ENCODE measurements at places on chromosomes 1 and 21.

DNA sequence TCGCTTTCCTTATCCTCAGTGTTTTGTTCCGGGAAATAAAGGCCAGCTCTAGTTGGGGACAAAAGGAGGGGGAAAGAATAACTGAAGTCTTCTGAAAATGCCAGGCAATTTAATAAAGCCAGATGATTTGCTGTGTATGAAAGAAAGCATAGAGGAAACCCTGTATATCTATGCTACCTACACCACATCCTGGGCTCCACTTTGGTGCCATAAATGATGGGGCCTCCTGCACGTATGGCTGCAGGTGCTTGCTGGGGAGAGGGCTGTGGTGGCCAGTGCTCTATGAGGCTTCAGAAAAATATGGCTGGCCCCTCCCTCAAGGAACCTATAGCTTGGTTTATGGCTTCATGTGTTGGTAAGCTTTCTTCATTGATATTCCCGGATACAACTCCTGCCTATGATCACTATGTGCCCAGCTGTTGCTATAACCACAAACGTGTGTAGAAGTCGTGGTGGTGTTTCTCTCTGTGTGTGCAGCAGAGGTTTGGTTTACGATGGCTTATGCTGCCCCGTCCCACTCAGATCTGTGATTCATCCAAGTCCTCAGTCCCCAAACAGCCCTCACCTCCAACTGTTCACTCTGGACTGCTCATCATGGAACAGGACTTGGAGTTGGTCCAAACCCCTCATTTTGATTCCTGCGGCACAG, 59.5 kb downstream of the BACE2 start:
- no peak for DNase-seq

- no peak for DNase-seq
These were observed 42.9 kb downstream of the USP25 start for GRCh38 chr21:15772654-15773053.

GRCh38 chr1:39017266-39017665, 8.9 kb upstream of the NDUFS5 start:
- DNase-seq = no peak

DNA sequence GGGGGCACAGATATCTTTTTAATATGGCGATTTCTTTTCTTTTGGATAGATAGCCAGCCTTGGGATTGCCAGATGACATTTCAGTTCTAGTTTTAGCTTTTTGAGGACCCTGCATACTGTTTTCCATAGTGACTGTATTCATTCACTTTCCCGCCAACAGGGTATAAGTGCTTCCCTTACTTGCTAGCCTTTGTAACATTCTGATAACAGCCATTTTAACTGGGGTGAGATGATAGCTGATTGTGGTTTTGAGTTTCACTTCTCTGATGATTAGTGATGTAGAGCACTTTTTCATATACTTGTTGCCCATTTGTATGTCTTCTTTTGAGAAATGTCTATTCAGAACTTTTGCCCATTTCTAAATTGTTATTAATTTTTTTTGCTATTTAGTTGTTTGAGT, 151.9 kb downstream of the NTPCR start:
- no peak for DNase-seq

- no peak for DNase-seq
These were observed 40.9 kb downstream of the SMYD2 start for GRCh38 chr1:214321705-214322453.

DNA sequence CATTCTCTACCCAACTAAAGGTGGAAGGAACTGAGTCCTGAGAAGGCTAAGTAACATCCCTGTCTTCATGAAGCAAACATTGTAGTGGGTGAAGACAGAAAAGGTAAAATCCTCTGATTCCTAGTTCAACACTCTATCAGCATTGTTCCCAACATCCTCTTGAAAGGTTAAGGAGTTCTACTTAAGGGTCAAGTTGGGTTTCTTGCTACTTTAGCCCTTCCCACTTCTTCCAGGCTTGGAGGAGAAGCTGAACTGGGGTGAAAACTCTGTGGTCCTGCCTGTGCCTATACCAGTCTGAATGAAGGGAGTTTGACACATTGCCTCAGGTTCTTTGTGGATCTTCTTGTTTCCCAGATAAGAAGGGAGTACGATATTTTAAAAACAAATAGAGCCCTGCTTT, 54.1 kb downstream of the ATP2B4 start:
- DNase-seq = no peak

GRCh38 chr1:232951180-232951579, 769 bp downstream of the NTPCR start:
- DNase-seq = no peak

- DNase-seq = no peak
These were observed 538.3 kb upstream of the PKN2 start for GRCh38 chr1:88145752-88146151.

DNA sequence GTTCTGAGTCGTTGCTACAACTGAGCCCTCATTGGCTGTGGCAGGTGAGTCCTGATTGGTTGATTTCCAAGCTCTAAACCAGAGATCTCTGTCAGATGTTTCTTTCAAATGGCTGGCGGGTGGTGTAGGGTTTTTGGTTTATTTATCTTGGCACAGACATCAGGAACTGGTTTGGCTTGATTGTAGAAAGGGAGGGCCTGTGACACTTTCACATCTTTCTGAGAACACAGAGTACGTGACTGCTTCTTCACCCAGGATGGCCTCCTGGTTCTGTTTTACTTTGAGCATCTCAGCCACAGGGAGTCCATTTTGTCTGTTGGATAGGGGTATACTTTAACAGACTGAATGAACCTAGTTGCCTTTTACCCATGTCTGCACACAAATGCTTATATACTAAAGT, 89.4 kb upstream of the GPR52 start:
- DNase-seq = no peak

DNA sequence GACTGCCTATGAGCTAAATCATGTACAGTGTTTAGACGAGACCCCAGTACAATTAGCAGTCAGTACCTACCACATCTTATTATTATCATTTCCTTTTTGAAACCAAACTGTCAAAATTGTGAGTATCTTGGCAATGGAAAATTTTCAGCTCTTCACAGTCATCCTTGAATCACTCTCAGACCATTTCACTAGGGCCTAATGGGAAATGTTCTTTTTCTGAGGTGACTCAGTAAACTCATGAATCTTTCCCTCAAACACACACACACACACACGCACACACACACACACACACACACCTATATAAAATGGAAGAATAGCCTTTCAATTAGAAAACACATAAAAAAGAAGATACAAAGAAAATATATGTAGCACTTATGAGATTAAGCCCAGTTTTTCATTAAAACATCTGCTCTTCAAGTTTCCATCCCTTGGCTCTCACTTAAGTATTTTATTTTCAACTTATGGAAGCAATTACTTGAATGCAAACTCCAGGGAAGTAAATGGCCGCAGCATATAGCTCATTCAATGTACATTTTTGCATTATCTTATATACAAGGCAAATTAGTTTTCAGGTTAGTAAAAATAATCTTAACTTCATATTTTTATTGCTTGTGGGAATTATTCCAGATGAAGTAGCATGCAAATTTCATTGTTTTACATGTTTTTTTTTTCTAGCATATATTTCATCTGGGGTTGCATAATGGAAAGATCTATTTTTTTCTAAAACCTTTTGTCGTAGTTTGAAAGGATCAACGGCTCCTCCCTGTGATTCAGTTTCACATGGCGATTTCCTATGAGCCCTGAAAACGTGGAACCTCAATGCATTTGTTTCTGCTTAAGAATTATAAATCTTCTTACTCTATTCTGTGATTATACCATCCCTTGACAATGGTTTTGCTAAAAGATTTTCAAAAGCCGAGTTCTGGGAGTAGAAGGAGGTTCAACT, 46.3 kb upstream of the TMPRSS15 start:
- DNase-seq = no peak
